ENCODE measurements at places on chromosomes 1 and 21. TPM values are rescaled to one million over a fixed set of nuclear protein-coding genes. Genes with fewer than 3 reads are reported as not detected.

GRCh38 chr1:27643600-27644368, 8.8 kb upstream of the FGR start:
- H3K4me1 ChIP-seq = no peaks in the 10 kb centered on the region
- no peaks in the 10 kb centered on the region for H3K36me3 ChIP-seq
- H3K27ac ChIP-seq = no peak overlapping the region
- DNase-seq = peak; percentile 57
- H3K4me3 ChIP-seq = no peak overlapping the region
- no peaks in the 10 kb centered on the region for H3K27me3 ChIP-seq

DNA sequence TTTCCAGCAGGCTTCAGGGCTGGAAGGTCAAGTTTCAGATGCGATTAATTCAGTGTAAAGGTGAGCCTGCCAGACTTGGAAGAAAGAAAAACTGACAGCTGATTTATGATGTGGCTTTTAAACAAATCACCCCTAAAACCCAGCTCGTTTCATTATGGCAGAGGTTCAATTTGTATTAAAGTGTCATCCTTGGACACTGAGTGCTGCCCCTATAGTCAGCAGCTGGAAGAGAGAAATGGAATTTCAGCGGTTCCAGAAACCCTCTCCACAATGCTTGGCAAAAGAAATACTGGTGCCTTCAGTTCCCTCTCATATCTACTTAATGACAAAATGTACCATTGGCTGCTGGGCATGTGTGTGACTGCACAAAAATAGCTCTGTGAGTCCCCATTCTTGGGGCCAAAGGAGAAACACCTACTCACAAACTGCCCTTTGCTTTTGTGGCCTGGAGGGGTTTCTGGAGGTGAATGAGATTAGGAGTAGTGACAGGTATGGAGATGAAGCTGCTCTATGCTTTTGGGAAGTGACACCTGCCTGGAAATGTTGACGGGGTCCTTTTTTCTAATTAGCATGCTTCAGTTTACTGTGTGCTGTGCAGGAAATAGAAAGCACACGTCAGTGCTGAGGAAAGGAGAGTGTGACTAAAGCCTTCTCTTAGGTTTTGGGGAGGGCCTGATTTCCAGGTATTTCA, 95.1 kb upstream of the TSPAN2 start:
- H3K4me1 ChIP-seq = no peaks in the 10 kb centered on the region
- no peaks in the 10 kb centered on the region for H3K27me3 ChIP-seq
- no peaks in the 10 kb centered on the region for H3K36me3 ChIP-seq
- no peak for DNase-seq

CACNA1E gene
- total RNA-seq = not detected

UTS2 gene
- total RNA-seq = not detected

SPRR3 gene
- total RNA-seq = not detected
